ENCODE measurements at places on chromosomes 13 and 19.

DNA sequence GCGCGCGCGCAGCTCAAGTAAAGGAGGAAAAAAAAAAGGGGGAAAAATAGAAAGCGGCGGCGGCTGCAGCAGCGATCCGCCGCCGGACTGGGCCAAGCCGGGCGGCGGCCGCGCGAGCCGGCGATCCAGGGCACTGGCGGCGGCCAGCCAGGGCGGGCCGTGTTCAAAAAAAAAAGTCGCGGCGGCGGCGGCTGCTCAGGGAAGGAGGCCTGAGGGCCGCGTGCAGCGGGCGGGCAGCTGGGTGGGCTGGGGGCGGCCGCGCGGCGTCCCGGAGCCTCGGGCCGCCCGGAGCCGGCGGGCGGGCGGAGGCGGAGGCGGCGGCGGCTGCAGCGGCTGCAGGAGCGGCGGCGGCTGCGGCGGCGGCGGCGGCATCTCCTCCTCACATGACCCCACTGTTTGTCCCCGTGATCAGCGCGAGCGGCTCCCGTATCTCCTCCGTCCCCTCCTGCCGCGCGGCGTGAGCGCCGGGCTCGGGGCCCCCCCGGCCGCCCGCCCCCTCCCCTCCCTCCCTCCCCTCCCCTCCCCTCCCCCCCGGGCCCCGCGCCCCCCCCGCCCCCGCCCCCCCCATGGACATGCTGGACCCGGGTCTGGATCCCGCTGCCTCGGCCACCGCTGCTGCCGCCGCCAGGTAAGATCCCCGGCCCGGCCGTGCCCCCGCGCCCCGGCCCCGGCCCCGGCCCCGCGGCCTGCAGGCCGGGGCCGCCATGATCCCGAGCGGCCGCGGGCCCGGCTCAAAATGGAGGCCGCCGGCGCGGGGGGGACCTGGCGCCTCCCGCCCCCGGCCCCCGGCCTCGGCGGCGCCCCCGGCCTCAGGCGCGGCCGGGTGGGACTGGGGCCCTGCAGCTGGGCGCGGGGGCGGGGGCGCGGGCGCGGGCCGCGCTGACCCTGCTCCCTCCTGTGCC lies at the start of gene USF2:
Gene USF2, plus strand, starts transcription at position 427 of the 902 bp plus-strand sequence. Its CDS starts 140 bp downstream, at position 567.
- no peak for DNase-seq

- DNase-seq, result no peak
Observed at GRCh38 chr19:37869766-37870340, 36.5 kb downstream of the WDR87 start.

DNA sequence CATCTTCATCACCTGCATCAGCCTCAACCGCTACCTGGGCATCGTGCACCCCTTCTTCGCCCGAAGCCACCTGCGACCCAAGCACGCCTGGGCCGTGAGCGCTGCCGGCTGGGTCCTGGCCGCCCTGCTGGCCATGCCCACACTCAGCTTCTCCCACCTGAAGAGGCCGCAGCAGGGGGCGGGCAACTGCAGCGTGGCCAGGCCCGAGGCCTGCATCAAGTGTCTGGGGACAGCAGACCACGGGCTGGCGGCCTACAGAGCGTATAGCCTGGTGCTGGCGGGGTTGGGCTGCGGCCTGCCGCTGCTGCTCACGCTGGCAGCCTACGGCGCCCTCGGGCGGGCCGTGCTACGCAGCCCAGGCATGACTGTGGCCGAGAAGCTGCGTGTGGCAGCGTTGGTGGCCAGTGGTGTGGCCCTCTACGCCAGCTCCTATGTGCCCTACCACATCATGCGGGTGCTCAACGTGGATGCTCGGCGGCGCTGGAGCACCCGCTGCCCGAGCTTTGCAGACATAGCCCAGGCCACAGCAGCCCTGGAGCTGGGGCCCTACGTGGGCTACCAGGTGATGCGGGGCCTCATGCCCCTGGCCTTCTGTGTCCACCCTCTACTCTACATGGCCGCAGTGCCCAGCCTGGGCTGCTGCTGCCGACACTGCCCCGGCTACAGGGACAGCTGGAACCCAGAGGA lies 2.6 kb downstream of the P2RY11 start:
- no peak for DNase-seq

- no peak for DNase-seq
Observed at GRCh38 chr13:59734393-59734792, 429.3 kb downstream of the DIAPH3 start.

DNA sequence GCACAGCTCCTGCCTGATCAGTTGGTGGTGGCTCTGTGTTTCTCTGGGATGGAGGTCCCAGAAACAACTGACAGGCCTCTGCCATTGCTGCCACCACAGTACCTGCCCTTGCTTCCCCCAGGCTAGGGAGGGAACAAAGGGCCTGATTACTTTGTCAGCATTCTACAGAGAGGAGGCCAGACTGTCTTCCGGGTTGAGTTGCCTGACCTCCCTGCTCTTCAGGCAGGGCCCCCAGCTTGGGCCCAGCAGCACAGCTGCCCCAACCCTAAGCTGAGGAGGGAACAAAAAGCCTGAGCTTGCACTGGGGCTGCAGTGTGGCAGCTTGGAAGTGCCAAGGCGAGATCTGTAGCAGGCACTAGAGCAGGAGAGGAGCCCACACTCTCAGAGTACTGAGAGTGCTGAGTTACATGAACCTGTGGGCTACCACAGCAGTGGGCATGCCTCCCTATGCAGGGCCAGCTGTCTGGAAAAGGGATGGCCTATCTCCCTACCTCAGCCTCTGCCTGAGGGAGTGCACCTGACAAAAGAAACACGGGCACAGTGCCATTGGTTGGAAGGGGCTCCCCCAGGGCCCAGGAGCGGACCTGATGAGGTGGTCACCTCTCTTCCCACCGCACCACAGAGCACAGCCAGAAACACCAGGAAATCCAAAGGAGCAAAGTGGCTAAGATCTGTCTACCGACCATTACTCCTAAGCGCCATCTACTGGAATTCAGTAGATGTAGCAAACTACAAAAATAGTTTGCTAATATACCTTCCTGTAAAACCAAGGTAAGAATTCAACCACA lies 24.4 kb downstream of the SLC25A15 start:
- DNase-seq, result no peak

DNA sequence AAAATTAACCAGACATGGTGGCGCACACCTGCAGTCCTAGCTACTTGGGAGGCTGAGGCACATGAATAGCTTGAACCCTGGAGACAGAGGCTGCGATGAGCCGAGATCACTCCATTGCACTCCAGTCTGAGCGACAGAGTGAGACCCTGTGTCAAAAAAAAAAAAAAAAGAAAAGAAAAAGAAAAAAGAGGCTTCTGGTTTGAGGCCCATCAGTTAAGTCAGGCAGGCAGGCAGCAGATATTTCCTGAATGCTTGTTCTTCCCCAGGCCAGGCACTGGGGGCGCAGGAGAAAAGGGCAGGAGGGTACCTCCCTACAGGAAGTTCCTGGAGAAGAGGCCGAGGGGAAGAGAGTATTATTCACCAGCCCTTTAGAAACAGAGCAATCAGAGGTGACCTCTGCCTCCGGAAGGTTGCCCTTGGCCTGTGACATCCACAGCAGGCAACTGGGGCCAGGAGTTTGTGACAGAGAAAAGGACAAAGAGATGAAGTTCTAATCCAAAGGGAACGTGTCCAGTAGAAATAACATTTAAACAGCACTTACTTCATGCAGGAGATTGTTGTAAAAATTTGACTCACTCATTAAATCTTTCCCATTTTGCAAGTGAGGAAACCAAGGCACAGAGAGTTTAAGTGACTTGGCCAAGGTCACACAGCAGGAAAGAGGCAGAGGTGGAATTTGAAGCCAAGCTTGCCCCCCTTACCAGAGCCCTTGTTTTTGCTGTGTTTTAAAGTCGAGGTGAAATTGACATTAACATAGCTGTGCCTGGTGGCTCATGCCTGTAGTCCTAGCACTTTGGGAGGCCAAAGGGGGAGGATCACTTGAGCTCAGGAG lies 4.3 kb upstream of the RLN3 start:
- no peak for DNase-seq

Measured in smooth muscle cell of the brain vasculature (primary cell).